Activated T-helper 1 cell treated with Interleukin-2 at 50 U/mL for 16 hours (primary cell): ENCODE measurements at places on chromosomes 4 and X.

DNA sequence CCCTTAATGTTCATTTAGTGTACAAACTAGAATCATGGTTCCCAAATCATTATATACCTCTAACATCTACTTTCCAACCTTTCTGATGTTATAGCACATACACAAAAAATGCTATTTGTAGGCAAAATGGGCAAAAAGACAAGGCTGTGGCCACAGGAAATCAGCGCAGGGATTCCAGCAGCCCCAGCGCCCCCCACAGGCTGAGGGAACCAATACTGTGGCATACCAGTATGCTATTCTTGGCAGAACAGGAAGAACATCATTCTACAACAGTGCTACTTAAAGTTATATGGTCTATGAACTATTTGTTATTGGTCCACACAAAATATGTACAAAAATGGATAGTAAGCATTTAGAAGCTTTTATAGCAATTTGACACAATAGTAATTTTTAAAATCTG lies 25.3 kb downstream of the STEEP1 start:
- no peak for DNase-seq

- DNase-seq = no peak
Measured at GRCh38 chrX:46967547-46967946, 55.3 kb downstream of the JADE3 start.

DNA sequence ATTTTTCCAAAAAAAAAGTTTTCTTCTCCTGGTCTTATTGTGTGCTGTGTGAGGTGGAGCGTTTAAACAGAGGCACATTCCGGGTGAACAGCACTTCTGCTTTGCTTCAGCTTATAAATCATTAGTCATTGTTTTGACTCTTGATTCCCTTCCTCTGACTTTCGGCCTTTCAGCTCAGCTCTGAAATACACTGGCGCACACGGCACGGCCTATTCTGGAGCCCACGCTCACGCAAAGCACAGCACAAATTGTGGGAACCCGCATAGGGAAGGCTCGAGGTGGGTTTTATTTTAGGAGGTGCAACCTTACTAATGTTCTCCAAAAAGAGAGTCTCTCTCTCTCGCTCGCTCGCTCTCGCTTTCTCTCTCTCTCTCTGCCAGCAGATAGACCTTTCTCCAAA lies 4.0 kb downstream of the POU3F4 start:
- no peak for DNase-seq

GRCh38 chr4:128660361-128661215 lies 148.9 kb upstream of the JADE1 start:
- no peak for DNase-seq

DNA sequence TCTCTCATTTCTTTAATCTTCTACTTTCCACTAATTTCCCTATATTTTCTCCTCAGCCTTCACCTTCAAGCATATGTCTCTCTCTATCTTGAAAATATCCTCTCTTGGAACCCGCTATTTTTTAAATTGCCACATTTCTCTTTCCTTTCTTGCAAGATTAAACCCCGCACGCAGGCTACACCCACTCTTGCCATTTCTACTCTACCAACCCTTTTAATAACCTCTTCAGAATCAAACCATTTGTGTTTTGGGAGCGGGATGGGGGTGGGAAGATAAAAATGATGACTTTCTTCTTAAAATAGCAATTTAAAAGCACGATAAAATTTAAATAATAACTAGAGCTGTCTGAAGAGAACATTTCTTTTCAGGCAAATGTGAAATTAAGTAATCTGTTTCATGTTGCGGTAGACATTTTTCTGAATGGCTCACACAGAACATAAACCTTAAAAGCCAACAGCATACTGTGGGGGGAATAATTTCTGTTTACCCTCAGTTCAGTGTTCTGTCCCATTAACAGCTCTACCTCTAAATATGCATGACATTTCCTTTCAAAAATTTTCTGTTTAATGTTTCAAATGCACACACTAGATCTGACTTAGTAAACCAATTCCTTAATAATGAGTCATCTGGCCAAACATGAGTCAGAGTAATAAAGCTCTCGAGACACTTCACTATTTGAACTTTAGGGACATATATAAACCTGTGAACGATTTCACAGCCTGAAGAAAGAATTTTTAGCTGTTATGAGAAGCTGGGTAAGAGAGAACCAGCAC lies 20.5 kb downstream of the ARSJ start:
- no peak for DNase-seq

DNA sequence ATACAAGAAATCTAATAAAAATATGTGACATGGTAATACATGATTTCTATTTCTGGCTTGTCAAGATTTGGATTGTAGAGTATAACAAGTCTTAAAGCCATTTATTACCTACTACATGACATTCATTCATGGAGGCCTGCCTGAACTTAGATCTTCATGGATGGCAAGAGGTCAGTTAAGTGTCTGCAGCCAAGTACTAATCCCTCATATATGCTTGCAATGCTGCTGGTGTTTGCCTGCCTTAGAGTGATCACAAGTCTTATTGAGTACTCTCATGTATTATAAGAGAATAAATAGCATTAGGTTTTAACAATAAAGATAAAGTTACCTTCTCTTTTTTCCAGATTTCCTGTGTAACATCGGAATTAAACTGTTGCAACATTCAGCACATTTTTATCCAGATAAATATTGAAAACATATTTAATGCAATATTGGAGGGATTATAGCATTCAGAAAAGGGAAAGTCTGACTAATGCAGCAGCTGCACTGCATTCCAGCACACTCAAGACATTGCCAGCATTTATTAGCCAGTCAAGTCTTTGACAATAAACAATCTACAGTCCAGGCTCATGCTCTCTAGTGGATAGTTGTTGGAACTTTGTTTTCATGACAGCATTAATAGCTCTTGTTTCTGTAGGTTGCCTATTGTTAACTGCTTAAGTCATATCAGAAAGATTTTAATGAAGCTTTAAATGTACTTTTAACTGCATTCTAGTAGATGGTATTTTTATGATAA lies 737.1 kb downstream of the FAT4 start:
- no peak for DNase-seq
